Activated CD4-positive, alpha-beta T cell treated with anti-CD3 and anti-CD28 coated beads, Interleukin-2, amount 50 U/mL, for 48 hours (primary cell): ENCODE measurements at places on chromosomes 4 and X.

GRCh38 chr4:76341063-76341462, 34.5 kb downstream of the STBD1 start:
- DNase-seq, result no peak

GRCh38 chr4:41069257-41069656, 145.1 kb downstream of the APBB2 start:
- no peak for DNase-seq

- no peak for DNase-seq
These were observed 50.6 kb upstream of the SRPX start for GRCh38 chrX:38271154-38271716.

- DNase-seq, result peak; percentile 6
These were observed 449 bp downstream of the CTPS2 start for GRCh38 chrX:16711893-16712547.

- no peak for DNase-seq
These were observed 233.4 kb downstream of the MAML3 start for GRCh38 chr4:139920486-139921002.

DNA sequence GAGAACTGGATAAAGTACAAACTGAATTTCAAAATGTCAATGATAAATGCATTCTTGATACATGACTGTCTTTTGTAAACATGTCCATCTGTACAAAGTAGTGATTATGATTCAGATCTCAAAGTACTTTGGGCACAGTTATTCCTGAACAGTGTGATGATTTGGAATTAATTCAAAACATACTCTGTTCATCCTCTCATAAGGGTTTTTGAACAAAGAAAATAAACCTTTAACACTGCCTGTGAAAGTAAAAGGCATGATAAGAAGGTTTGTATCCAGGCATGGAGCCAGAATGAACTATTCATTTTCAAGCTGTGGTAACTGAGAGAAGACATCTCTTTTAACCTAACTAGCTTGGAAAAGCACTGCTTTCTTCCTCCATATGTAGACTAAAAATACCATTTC, 883 bp upstream of the KLHL4 start:
- DNase-seq, result no peak

GRCh38 chr4:8414377-8414776, 26.1 kb downstream of the ACOX3 start:
- DNase-seq, result peak; percentile 79

GRCh38 chrX:115330498-115331168, 41.1 kb downstream of the LUZP4 start:
- peak; percentile 2 for DNase-seq
